ENCODE measurements at places on chromosomes 12 and 14.

DNA sequence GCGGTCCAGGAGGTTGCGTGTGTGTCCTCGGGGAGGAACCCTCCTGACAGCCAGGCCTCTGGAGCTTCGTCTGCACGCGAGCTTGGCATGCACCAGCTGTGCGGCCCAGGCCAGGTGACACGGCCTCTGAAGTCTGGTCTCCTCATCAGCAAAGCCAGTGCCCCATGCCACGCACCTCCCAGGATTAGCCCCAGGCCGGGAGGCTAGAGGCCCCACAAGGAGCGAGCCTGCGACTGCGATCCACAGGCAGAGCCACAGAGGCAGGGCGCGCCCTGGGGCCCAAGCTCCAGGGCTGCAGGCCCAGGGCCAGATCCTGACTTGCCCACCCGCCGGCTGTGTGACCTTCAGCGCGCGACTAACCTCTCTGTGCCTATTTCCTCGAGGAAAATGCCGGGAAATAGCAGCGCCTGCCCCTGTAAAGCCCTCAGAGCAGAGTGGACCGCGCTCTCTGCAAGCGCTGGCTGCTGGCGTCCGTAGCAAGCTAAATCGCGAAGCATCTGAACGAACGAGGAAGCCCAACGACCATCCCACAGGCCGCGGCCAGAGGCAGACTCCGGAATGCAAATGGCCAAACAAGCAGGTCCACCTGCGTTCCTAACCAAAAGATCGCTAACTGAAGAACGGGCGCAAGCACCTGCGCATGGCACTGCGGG lies 492 bp upstream of the BTBD6 start:
- DNase-seq, result no peak

DNA sequence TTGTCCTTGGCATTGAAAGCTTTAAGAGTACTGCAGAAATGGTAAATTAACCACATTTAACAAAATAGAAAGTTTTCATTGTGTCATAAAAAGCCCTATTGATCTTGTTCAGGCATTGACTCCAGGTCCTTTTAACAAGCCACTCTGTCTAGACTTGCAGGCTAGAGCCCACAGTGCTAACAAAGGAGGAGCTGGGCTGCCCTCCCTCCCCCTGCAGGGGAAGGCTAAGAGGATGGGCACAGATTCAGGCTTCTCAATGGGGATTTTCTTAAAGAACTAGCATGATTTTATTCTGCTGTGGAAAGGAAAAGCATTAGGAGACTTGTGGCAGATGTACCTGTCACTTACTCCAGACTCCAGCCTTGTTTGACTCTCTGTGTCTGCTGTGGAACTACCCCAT lies 463.6 kb downstream of the NRXN3 start:
- no peak for DNase-seq

GRCh38 chr14:59301354-59301753 lies 112.9 kb downstream of the DAAM1 start:
- no peak for DNase-seq

- DNase-seq, result no peak
Observed at GRCh38 chr14:88553886-88554456, 836 bp downstream of the PTPN21 start.

DNA sequence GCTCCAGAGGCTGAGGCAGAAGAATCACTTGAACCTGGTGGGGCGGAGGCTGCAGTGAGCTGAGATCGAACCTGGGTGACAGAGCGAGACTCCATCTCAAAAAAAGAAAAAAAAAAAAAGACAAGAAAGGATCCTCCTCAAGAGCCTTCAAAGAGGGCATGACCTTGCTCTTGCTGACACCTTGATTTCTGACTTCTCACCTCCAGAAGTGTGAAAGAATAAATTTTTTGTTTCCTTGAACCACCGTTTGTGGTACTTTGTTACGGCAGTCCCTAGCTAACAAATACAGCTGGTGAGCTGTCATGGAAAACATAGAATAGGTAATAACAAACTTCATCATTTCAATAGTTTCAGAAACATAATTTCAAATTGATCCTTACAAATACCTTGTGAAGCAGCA lies 1.9 kb upstream of the ACTR10 start:
- no peak for DNase-seq

- DNase-seq, result no peak
Observed at GRCh38 chr12:57456145-57456700, 1.1 kb downstream of the INHBE start.

- no peak for DNase-seq
Observed at GRCh38 chr14:34237081-34237480, 225.0 kb downstream of the SPTSSA start.

GRCh38 chr14:62301080-62301479 lies 538.9 kb downstream of the SNAPC1 start:
- no peak for DNase-seq

- no peak for DNase-seq
Observed at GRCh38 chr14:31263485-31264133, 56.0 kb upstream of the HECTD1 start.

DNA sequence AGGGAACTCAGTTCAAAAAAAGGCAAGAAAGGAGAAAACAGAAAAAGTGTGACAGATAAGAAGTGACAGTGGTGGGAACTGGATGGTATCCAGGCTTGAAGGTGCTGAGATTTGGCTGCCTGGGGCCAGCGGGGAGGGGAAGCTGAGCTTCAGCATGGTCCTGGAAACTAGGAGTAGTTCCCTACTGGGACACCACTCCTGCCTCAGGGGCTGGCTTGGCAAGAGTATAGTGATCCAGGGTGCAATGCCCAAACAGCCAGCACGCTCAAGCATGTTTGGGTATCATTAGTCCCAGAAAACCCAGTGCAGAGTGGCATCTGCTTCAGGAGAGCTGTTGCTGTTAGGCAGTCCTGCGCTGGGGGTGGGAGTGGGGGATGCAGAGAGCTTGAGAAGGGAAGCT lies 49.5 kb upstream of the KTN1 start:
- no peak for DNase-seq

GRCh38 chr14:99468081-99468480 lies 12.6 kb downstream of the SETD3 start:
- no peak for DNase-seq

- no peak for DNase-seq
Observed at GRCh38 chr12:37543131-37543965, 773.2 kb upstream of the ALG10B start.

DNA sequence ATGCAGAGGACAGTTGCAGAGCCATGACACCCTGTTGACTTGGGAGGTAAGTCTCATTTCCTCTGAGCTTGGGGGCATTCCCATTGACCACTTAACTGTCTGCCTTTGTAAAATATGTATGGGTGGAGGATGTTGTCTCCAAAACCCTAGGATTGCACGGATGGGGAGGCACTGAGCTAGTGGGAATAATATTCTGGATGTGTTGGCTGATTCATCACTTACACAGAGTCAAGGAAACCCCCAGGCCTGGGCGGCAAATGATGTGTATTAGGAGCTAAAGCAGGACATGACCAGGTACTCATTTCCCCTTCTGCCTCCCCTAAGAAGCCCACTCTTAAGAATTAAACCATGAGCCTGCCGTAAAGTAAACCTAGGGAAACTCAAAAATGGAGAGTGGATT lies 319.4 kb downstream of the VRK1 start:
- no peak for DNase-seq

DNA sequence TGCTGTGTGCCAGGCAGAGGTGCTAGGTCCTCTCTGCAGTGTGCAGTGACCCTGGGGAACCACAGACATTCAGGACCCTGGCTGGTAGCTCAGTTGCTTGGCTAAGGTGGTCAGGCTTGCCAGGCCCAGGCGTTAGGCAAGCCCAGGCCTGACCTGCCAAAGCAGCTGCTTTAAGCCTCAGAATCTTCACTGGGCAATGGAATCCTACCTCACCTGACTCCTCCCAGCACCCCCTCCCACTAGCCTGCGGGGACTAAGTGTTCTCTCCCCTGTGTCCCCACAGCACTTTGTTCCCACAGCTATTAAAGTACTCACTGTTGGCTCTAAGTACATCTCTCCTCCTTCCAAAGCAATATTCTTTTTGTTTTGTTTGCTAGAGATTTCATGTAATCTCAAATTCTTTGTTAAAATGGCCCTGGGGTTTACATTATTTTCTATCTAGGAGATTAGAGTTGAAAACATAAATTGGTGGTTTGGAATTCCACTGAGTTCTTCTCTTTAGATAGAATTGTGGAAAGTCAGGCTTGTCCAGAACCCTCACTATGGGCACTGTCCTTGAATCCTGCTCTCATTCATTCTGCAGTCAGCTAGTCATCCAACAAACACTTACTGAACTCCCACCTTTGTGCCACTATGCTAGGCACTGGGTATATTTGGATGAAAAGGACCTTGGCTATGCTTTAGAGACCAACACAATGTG lies 44.4 kb downstream of the DGLUCY start:
- no peak for DNase-seq

GRCh38 chr14:50113381-50114035 lies 2.9 kb downstream of the VCPKMT start:
- no peak for DNase-seq

- DNase-seq, result no peak
Observed at GRCh38 chr14:98900236-98900635, 371.8 kb downstream of the BCL11B start.

- DNase-seq, result no peak
Observed at GRCh38 chr12:2667716-2668440, 126.9 kb upstream of the FKBP4 start.

GRCh38 chr12:64522807-64523206 lies 70.9 kb downstream of the TBK1 start:
- DNase-seq, result no peak

DNA sequence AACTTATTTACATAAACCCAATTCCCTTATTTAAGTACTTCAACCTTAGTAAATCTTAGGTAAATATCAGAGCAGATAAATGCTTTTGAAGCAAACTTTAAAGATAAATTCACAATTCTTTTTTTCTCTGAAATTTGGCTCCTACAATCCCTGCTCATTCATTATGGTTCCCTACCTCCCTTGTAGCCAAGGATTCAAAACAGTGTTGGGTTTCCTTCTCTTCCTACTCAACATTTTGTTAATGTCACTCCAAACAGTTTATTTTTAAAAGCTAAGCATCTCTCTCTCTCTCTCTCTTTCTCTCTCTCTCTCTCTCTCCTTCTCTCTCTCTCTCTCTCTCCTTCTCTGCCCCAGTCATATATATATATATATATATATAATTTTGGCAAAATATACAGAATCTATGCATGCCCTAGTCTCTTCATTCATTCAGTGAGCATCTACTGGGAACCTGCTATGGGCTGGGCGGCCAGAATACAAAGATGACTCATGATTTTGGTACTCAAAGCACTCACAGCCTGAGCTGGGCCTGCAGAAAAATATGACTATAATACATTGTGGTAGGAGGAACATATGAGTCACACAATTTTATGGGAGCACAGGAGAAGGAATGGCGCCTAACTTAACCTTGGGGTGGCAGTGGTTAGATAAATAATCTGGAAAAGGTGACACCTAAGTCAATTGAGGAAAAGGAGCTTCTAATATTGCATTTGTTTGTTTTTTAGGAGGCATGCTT lies 123.7 kb upstream of the DHRS4 start:
- no peak for DNase-seq

DNA sequence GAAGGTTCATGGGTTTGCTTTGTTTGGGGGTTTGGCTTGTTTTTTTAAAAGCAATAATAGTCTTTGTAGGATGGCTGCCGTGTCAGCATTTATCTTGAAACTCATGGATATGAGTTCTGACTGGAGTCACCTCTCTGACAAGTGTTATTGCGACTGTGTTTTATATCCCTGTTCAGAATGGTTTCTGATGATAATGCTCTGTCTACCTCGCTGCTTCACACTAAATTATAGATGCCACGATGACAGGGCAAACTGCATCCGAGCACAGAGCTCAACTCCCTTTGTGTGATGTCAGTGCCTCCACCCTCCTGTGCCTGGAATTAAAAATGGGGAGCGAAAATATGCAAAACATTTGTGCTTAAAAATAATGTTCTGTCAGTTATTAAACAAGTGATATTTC lies 250.8 kb downstream of the EGLN3 start:
- no peak for DNase-seq

- no peak for DNase-seq
Observed at GRCh38 chr14:99137001-99137700, 134.8 kb downstream of the BCL11B start.

- DNase-seq, result peak; percentile 15
Observed at GRCh38 chr12:117025481-117026151, 73.6 kb downstream of the TESC start.

GRCh38 chr12:82326905-82327503 lies 31.2 kb downstream of the CCDC59 start:
- DNase-seq, result no peak

- no peak for DNase-seq
Observed at GRCh38 chr12:117090816-117091711, 8.2 kb downstream of the TESC start.

GRCh38 chr14:86237733-86238132 lies 707.8 kb downstream of the FLRT2 start:
- DNase-seq, result no peak

DNA sequence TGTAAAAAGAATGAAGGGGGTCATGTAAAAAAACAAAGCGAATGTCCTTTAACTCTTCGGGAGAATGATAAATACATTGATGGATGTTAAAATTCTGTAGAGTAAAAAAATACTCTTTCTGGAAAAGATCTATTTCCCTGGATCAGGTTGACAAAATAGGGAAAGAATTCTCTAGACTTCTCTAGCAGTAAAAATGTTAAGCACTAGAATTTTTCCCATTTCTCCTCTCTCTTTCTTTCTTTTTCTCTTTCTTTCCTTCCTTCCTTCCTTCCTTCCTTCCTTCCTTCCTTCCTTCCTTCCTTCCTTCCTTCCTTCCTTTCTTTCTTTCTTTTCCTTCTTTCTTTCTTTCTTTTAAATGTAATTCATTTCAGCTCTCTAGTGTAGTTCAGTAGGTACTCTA lies 552.5 kb downstream of the LRFN5 start:
- DNase-seq, result no peak

- no peak for DNase-seq
Observed at GRCh38 chr12:124194893-124195566, 99.9 kb upstream of the RFLNA start.

- no peak for DNase-seq
Observed at GRCh38 chr12:116443821-116444589, 115.2 kb upstream of the MAP1LC3B2 start.
